ENCODE measurements at places on chromosomes 11 and 22.
A peak's percentile ranks its signal among the peaks of the same experiment; 100 is the strongest.

DNA sequence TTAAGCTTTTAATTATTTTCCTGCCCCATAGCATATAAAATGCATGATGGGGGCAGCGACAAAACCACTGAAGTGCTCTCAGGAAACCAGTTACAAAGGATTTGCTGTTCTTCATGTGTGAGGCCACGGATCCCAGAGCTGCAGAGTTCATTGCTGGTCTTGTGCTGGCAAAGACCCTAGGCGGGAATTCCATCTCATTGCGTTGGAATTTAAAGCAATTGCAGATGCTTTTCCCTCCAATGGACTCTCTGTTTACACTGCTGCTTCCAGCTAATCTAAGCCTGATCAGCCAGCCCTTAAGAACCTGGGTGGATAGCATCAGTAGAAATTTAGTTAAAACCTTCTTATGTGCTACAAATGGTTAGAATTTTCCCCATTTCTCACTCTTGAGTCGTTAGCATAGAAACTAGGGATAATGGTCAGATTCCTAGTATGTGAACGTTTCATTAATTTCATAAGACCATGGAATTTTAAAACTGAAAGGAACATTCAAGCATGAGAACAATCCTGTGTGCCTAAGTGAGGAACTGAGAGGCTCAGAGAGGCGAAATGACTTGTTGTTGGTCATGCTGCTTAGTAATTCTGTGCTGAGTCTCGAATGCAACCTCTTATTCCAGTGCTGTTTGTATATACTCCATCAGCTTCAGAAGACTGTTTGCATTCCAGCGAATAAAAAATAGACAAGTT is 36.1 kb upstream of the ADSL start:
- DNase-seq, result no peak

DNA sequence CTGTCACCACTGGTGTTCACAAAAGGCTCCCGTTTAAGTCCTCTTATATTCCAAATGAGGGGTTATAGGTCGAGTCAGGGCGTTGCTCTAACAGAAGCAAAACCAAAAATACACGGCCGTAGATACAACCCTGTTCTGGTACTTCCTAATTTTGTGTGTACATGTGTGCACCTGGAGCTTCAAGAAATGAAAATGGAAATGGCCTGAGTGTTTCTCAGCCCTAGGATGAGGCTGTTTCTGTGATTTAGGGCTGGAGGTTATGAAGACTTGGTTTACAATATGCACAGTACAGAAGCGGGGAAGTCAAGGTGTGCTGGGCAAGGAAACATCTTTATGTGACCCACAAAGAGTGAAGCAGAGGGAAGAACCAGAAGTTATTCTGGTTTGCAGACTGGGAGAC is 110.4 kb upstream of the OR4B1 start:
- DNase-seq, result no peak

- no peak for DNase-seq
Observed at GRCh38 chr11:111520560-111520959, 6.0 kb downstream of the HOATZ start.

DNA sequence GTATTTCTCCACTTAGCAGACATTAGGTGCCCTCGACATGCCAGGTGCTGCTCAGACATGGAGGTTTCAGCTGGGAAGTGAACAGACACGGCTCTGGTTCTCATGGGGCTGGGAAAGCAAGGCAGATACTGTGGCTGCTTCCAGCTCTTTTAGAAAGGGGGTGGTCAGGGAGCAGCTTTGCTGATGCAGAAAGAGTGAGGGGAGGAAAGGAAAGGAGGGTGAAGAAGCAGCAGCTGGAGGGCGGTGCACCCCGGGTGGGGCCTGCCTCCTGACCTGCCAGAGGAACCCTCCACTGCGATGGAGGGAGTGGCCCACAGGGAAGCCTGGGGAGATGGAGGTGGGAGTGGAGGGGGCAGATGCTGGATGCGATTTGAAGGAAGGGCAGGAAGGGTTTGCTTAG is 76.8 kb downstream of the MORC2 start:
- no peak for DNase-seq

GRCh38 chr22:39457556-39458443 is 988 bp downstream of the MGAT3 start:
- no peak for DNase-seq

- no peak for DNase-seq
Observed at GRCh38 chr11:125207866-125208425, 43.4 kb downstream of the PKNOX2 start.

- no peak for DNase-seq
Observed at GRCh38 chr22:35314161-35314942, 14.7 kb downstream of the TOM1 start.

DNA sequence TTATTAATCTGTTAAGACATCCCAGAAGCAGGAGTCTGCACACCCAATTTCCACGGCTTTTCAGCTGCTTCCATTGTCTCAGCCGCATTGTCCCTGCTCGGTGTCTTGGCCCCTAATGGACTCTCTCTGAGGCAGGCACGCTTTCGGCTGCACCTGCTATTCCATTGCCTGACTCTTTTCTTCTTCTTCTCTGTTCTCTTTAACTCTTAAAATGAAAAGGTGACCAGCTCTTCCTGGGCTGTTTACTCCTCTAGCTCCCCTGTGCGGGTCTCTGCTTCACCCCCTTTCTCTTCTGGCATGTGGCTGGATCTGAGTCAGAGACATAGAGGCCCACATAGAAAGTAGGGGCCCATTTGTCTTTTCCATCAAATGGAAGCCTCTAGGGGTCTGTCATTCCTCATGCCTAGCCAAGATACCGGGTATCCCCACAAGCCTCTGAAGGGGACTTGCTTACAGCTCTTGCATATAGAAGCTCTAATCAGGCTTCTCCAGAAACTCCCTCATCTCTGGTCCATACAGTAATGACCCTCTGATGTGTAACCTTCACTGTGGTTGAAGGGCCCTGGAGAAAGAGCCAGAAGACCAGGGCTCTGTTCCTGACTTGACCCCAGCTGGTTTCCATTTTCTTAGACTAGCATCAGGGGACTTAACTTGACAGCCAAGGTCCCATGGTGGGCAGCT is 243.9 kb downstream of the ST3GAL4 start:
- DNase-seq, result no peak

DNA sequence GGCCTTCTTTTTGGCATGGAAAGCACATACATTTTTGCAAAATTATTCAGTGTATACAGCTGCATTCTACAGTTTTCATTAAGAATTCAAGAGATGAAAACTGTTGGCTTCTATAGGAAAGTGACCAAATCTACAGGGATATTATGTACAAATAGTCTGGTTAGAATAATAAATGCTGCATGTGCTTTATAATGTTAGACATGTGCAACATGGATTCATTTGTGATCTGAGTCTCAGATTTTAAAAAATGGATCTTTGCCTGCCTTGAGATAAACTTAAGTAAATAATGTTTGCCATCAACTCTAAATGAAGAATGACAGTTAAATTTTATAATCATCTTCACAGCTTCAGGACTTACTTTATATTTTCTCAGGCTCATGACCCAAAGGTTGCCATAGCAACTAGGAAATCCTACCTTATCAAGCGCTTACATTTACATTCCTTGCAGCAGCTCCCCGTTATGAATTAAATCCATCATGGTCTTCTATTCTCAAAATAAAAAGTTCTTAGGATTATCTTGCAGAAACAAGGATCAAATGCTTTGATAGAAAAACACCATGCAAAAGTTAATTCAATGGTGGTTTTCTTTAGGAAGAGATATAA is 200.2 kb downstream of the CADM1 start:
- DNase-seq, result no peak

- DNase-seq, result no peak
Observed at GRCh38 chr22:46582281-46582933, 37.8 kb upstream of the GRAMD4 start.

- peak; percentile 54 for DNase-seq
Observed at GRCh38 chr11:55707029-55707428, 45.0 kb downstream of the OR4C6 start.

- DNase-seq, result peak; percentile 59
Observed at GRCh38 chr22:45602824-45603595, 68.6 kb upstream of the ATXN10 start.

- no peak for DNase-seq
Observed at GRCh38 chr11:68969386-68969785, 11.4 kb downstream of the MRGPRD start.

DNA sequence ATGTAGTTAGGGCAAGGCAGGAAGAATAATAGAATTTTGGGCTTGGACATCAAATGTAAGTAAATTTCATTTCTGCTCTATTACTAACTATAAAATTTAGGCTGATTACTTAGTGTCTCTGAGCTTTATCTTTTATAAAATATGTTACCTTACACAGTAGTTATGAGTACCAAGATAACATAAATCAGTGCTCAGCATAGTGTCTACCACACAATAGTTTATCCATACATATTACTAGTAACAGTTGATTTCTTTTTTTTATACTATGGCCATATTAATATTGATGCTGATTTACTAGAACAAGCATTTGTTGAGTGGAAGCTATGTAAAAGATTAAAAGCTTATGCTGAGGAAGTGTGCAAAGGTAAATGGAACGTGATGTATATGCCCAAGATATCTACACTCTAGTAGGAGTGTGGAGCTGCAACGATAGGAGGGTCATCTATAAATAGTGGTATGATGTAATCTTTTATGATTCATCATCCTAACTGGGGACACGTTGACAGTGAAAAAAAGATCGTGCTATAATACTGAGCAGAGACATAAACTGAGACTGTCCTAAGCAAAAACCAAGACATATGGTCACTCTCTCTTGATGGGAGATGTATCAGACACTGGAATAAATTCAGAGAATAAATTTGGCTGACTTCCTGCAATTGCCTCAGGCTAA is 8.7 kb upstream of the SLC5A12 start:
- DNase-seq, result no peak

GRCh38 chr22:44271010-44271500 is 41.7 kb downstream of the SHISAL1 start:
- DNase-seq, result no peak

GRCh38 chr11:62552485-62553079 is 6.0 kb upstream of the AHNAK start:
- peak; percentile 32 for DNase-seq

DNA sequence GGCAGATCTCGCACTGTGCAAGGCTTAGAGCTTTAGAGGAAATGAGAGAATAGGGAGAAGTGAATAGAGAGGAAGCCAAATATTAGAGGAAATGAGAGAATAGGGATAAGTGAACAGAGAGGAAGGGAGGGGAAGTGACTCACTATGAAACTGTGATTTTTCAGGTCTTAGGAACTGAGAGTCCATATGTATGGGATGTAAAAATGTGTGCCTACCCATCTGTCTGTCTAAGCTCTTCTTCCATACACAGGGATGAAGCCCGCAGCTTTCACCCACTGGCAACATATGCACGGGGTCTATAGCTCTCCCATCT is 6.4 kb upstream of the CCDC86 start:
- no peak for DNase-seq

GRCh38 chr11:118289401-118289800 is 15.1 kb upstream of the CD3E start:
- no peak for DNase-seq

DNA sequence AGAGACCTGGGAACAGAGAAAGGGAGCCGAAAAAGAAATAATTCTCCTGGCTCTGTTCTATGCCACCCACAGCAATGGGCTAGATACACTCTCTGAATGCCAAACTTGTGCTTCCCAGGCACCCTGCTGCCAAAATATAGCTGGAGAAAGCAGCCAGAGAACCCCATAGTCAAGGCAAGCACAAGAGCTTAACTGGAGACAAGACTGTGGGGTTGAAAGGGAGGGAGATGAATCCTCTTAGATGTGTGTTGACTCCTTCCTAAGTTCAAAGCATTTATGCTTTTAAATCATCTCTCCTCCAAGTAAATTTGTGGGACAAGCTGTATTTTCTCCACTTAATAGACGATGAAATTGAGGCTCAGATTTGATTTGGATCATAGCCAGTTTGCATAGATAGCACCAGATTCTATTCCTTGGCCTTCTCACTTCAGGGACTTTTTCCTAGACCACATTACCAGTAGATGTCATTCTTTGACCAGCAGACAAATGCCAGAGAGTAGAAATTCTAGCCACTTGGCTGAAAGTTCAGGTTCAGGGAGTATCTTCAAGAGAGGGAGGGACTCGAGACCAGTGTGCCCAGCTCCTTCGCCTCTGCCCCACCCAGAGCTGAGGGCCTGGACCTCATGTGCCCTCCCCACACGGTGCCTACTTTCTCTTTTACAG is 16.5 kb upstream of the ETS1 start:
- DNase-seq, result no peak

DNA sequence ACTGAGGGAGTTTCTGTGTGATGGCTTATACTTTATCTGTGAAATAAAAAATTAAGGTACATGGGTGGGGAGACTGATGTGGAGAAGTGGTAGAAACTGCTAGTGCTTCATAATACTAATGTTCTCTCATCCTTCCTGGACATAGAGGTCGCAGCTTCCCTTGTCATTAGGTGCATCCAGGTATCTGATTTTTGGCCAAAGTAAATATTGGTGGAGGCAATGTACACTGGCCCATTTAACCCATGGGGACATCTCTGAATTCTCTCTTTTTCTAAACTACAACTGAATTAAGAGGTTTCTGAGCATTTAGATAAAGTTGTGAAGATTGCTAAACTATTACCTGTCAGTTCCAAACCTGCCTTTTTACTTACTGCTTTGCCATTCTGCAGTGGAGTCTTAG is 140.9 kb upstream of the CHORDC1 start:
- DNase-seq, result no peak

Measured in NCI-H446 (cell line).